RWPE1 (cell line): ENCODE measurements at places on chromosomes 4 and X.

- no peak for DNase-seq
These were observed 293.5 kb downstream of the KCNIP4 start for GRCh38 chr4:21655031-21655430.

DNA sequence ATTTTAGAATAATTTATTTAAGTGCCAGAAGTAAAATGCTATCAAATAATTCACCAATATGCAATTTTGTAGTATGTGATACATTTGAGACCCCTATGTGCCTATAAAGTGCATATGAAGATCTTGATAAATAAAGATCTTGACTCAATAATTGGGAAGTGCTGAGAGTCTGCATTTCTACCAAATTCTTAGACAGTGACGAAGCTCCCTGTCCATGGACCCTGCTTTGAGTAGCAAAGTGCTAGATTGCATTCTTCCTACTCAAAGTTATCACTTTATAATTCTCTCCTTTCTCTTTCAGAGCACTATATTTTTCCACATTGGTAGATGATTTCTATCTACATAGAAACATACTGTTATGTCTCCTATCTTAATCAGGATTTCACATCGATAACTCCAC lies 1393.9 kb downstream of the ARAP2 start:
- no peak for DNase-seq

DNA sequence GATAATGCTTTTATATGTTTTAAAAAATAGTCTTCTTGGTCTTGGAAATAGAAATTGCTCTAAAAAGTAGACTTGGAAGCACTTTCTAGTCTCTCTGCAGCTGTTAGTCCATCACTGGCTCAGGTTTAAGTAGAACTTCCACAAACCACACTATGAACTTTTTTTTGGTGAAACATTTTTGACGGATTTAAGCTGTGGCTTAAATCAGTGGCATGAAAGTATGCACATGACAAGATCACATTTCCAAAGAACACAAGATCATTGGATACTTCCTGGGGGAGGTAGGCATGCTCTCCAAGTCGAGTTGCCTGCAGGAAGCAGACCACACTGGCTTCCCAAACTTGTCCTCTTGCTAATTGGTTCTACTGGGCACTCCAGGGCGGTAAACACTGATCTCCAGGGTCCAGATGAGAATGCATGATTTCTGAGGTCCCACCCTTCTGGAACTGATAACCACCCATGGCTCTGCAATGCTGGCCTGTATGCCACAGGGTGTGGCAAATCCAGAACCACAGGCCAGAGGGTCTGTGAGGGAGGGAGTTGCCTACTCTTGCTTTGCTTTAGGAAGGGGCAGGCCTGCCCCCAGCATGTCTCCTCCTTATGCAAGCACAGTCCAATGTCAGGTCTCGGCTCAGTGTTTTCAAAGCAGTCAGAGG lies 331.9 kb upstream of the SFRP2 start:
- no peak for DNase-seq

GRCh38 chrX:29229802-29230201 lies 642.6 kb downstream of the IL1RAPL1 start:
- DNase-seq: no peak

- no peak for DNase-seq
These were observed 36.3 kb downstream of the RTL5 start for GRCh38 chrX:72095370-72095769.

GRCh38 chr4:72305080-72305479 lies 263.9 kb downstream of the ADAMTS3 start:
- DNase-seq: no peak

GRCh38 chr4:176437756-176438155 lies 118.0 kb downstream of the SPCS3 start:
- no peak for DNase-seq

- no peak for DNase-seq
These were observed 166.0 kb downstream of the ATG4A start for GRCh38 chrX:108257556-108257955.

GRCh38 chrX:84064164-84064563 lies 123.8 kb downstream of the RPS6KA6 start:
- DNase-seq: no peak

DNA sequence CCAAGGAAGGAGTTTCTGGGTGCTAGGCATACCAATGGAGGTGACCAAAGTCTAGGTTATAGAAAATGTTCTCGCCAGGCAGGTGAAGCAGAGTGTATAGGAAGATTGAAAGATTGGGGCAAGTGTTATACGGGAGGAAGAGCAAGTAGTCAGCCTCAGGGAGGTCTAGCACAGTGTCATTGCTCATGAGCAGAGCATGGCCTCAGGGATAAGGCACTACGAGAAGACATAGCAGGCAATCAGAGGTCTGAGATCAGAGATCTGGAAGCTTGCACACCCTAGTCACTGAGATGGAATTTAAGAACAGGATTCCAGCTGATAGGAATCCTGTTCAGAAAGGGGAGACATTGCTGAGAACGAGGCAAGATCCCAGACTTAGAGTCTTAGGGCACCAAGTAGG lies 350.0 kb upstream of the CASK start:
- no peak for DNase-seq

DNA sequence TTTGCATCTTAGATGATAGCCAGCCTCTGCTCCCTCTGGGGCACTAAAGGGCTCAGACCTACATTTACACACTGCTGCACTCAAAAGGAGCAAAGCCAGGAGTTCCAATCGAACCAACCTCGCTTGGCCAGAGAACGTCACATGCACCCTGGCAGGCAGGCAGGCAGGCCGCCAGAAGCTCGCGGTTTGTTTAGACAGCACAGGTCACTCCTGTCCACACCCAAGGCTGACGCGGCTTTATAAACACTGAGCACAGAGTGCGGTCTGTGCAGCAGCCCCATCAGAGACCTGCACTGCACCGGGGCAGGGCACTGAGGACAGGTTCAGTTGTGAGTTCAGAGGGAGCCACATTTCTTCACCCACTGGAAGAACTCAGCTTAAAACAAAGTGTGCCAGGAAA lies 143.9 kb downstream of the BCOR start:
- peak; percentile 51 for DNase-seq

DNA sequence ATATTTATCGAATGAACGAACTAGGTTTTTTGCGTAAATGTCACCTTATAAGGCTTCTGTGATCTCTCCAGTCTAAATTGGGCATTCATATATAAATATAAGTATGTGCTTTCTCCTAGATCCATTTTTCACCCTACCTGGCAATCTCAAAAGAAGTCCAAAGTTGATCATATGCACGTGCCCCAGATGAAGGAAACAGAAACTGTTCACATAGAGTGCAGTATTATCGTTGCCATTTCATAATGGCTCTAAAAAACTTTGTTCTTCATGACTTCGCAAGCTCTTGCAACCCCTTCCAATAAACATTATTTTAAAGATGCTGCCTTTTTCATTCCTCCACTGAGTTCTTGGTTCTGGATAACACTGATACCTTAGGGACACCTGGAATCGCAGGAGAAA lies 708 bp downstream of the INTS12 start:
- no peak for DNase-seq

DNA sequence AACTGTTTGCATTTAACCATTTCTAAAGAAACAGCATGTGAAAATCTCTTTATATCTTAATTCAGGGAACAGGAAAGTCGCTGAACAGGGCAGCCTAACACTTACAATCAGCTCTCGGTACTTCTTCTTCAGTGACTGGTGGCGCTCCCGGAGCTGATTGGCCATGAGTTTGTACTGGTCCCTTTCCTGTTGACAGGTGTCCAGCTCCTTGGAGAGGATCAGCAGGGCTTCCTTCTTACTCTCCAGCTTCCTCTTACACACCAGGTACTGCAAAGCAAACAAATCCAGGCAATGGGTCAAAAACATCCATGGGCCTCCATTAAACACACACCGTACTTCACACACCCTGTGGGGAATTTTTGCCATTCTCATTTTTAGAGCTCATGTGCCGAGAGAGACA lies 36.4 kb downstream of the CCDC149 start:
- no peak for DNase-seq

DNA sequence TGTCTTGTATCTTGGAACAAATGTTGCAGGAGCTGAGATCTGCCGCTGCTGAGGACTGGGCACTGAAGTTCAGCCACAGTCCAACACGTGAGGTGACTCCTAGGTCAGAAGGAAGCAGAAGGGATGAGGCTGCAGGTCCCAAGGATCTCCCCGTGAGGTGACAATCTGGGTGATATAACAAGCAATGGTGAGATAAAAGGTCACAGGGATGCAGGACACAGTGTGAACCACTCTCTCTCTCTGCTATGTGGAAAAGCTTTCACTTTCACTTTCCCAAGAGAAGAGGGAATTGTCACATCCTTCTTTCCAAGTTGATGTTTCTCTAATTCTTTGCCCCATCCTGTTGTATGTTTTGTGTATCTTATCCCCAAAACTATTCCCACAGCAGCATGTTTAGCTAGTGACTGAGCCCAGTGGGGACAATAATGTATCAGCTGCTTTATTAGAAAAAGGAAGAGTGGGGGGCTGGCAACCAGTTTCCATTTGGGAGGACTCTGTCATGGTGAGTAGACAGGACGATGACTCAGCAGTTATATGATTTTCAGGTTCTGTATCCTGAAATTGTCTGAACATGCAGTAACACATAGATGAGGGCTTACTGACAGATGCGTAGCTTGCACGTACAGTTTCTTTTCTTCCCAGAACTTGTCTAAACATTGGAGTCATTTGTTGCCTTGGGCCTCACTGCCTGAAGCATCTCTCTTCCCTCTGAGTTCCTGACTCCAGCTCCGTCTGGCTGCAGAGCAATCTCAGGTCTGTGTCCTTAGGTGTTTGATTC lies 1415.8 kb upstream of the TENM3 start:
- peak; percentile 65 for DNase-seq

- peak; percentile 70 for DNase-seq
These were observed 42.9 kb downstream of the EVC start for GRCh38 chr4:5753766-5754528.

DNA sequence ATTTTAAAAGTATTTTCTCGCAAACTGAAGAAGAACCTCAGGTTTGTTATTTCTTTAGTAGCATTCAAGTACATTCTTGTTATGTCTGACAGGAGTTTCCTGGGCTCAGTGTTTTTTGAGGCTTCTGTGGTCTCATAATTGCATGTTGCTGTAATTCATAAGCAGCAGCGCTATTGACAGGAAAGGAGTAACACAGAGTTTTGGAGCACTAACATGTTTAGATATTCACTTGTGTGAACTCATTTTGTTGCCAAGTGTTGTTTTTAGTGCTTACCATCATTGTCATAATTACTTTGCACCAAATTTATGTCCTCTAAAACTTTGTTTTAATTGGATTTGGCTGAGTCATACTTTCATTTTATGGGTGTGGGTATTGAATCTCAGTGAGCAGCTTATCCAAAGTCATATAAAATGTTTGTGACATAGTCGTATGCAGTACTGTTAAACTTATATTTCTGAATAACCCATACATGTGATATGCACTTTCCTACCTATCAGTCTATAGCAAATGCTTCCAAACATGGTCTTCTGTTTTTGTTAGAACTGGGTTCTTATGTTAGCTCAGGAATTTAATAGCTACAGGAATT lies 358.7 kb upstream of the CTSO start:
- DNase-seq: no peak
